ENCODE measurements at places on chromosomes 16 and 17. TPM values are rescaled to one million over a fixed set of nuclear protein-coding genes. Genes with fewer than 3 reads are reported as not detected.

Gene KRTAP9-4
- not detected for total RNA-seq

DNA sequence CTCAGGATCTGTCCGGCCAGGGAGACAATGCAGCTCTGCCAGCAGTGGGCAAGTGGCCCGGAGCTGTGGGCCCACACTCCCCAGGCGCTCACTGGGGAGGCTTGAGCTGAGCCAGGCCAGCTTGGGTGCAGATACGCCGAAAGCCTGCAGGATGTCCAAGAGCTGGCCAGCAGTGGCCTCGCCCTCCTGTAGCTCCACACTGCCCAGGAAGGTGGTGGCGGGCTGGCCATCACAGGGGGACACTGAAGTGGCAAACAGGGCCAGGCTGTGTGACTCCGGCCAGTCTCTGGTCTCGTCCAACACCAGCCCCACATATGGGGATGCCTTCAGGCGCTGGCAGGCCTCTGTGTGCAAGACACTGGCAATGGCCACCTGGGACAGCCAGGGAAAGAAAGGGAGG is 9.6 kb downstream of the C17orf113 start:
- DNase-seq, result no peak

Gene SYT17
- 5.4 TPM for total RNA-seq

Gene SOST
- not detected for total RNA-seq

DNA sequence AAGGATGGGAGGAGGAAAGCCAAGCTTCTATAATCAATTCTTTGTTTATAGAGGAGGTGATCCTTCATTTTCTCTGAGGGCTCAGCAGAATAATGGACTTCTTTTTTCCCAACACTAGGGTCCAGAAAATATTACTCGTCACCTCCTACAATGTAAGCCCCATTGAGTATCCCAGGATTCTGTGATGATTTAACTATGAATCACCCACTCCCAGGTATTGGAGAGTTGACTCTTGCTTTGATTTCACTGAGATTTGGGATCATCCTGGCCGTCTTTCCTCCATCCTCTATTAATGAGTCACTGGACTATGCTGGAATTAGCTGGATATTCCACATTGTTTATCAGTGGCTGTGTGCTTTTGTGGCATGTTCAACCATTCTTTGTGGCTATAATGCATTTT is 452.0 kb downstream of the NPIPA7 start:
- no peak for DNase-seq

DNA sequence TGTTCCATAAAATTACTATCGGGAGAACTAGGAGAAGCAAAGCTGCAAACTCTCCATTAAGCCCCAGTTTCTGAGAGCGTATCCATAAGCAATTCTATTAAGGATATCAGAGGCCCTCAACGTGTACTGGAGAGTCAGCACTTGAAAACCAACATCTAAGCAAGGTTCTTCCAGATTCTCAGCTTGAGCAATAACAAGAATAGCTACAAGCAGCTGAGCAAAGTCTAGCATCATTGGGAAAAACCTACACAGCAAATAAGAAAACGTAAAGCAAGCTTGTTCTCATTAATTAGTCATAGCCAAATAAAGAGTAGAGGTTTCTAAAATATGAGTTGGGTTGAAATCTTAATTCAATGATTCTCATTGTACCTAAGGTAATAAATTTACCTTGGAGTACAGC is 26.9 kb upstream of the COX10 start:
- DNase-seq, result no peak

- DNase-seq, result no peak
These were observed 14.0 kb downstream of the NR1D1 start for GRCh38 chr17:40086150-40087044.

DNA sequence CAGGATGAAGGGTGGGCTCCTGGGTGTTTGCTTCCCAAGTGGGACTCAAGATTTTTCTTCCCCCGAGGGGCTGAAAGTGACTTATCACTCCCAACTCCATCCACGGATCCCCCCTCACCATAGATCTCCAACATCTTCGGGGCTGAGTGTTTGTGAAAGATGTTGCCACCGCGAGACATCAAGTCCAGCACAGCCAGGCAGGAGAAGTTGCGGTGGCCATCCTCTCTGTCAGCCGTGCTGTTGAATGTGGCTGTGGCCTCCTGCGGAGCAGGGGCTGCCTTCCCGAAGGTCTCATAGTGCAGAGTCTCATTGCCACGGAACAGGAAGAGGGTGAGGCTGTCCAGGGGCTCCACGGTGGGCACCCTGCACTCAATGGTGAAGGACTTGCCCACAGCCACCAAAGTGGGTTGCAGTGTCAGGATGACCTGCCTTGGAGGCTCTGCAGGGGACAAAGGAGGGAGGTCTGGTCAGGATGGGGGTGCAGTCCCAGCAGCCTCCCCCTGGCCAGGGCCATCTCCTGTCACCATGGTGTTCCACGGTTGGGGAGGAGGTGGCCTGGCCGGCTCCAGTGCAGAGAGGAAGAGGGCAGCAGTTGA is 5.5 kb downstream of the PRR29 start:
- DNase-seq, result no peak

Gene KRT25
- not detected for total RNA-seq

GRCh38 chr16:57938484-57938883 is 32.4 kb downstream of the CNGB1 start:
- DNase-seq, result no peak

- no peak for DNase-seq
These were observed 1.9 kb upstream of the NFAT5 start for GRCh38 chr16:69563605-69564580.

DNA sequence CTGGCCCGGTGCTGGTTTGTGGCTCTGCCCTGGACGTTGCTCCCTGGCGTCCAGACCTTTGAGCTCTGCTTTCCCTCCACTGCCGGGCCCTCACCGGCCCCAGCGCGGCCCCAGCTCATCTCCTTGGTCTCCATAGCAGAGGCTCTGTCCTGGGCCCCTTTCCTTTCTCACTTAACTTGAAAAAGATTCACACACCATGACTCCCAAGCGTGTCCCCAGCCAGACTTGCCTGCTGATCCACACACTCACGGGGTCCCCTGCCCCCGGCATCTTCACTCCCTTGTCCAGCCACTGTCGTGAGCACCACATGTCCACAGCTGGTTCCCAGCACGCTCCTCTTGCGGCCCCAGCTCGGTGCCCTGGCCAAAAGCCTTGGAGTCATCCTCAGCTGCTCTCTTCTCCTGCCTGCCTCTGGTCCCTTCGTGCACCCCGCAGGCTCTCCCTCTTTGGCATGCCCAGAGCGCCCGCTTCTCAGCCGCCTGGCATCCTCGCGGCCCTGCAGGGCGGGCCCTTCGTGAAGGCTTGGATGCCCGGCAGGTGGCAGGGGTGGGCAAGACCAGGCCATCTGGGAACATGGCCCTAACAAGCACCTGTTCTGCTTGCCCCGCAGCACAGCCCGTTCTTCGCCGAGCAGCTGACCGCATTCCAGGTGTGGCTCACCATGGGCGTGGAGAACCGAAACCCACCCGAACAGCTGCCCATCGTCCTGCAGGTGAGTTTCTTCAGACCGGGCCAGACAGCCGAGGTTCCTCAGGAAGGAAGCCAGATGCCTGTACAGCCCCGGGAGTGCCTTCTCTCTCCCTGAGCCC is 145.6 kb upstream of the CHMP6 start:
- DNase-seq, result no peak

- no peak for DNase-seq
These were observed 46.5 kb downstream of the CDK5R1 start for GRCh38 chr17:32533296-32533695.

DNA sequence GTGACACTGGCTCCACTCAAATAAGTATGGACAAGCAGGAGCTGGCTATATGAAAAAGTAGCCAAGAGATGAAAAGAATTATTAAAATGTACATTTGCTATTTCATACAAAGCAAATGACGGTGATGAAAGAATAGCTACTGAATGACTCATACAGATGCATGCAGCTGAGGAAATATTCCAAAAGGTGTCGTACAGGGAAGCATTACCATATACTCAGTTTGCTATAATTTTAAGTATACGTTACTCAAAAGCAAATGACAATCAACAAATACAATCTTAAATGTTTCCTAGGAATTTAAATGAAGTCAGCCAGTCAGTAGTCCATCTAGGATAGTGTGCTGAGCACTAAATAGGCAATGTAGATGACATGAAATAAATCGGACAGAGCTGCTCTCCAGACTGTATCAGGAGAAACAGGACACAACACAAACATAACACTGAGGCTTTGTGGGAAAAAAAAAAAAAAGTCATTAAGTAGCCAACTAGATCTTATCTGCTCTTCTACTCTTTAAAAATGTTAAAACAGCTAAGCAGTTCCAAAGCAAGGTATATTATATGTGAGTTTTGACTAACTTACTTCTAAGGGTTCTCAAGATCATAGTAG is 65.0 kb downstream of the NCOR1 start:
- no peak for DNase-seq

Gene SLC26A11
- 30.9 TPM for total RNA-seq

DNA sequence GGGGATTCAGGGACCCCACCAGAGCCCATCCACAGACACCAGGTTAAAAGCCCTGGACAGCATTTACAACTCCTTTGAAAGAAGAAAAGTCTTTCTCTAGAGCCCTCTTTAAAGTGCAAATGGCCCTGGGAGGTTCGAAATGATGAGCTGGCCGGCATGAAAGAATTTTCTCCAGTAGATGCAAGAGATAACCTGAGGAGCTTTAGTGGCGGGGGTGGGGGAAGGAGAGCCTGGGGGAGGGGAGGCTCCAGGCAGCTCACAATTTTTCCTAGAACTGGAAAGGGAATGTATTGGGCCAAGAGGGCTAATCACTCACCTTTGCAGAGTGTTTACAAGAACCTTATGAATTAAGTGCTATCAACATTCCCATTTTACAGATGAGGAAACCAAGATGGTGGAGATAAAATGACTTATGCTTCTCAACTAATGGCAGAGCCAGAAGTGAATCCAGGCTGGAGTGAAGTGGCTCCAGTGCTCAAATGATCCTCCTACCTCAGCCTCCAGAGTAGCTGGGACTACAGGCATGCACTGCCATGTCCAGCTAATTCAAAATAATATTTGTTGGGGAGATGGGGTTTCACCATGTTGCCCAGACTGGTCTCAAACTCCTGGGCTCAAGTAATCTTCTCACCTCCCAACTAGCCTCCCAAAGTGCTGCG is 4.2 kb upstream of the CDH1 start:
- DNase-seq, result no peak

DNA sequence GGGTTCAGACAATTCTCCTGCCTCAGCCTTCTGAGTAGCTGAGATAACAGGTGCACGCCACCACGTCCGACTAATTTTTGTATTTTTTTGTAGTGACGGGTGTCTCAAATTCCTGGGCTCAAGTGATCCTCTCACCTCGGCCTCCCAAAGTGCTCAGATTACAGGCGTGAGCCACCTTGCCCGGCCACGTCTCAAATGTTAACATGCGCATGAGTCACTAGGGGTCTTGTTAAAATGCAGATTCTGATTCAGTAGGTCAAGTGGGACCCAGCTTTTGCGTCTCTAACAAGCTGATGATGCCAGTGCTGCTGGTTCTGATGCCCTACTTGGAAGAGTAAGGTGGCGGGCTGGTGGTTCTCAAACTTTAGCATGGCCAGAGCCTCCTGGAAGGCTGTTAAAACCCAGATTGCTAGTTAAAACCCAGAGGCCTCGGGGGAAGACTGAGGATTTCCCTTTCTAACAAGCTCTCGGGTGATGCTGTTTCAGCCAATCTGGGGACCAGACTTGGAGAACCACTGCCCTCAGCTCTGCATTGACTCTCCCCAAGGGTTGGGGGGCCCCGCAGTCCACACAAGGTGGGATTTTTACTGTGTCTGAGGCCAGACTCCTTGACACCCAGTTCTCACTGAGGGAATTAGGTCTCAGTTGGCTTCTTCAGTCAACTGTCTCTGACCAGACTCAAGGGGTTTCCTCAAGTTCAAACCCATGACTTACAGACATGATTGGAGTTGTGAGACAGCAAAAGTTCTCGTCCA is 17.9 kb downstream of the SCNN1B start:
- DNase-seq, result no peak

DNA sequence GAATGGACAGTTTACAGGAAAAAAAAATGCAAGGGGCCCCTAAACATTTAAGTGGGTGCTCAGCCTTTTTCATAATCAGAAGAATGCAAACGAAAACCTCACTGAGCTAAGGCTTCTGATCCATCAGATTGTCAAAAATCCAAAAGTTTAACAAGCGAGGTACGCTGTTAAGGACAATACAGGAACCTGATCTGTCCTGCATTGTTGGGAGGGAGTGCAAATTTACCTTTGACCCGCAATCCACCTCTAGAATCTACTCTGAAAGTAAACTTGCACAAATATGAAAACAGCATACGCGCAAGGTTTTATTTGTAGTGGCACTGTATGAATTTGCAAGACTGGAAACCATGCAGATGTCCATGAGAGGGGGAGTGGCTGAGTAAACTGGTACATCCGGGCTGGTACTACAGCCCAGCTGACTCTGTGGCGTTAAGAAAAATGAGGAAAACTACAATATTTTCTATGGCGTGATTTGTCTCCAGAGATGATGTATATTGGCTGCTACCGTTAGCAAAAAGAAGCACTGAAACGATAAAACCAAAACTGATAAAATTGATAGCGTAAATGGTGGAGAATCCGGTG is 28.8 kb upstream of the ST6GALNAC1 start:
- no peak for DNase-seq

DNA sequence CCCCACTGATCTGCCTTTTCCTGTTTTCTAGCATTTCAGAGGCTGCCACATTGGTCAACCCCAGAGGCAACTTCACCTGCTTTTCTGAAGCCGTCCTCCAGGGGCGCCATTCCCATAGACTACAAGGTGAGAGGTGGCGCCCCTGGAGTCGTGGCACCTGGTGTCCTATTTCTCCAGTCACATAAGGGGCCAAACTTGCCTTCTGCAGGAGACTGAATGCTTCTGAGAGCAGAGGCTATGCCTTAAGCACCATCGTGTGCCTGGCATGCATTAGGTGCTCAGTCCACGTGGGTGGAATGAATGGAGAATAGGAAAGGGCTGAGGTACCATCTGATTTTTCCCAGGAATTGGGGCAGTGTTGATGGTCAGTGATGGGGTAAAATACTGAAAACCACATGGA is 164.8 kb downstream of the HAPSTR1 start:
- DNase-seq, result no peak

DNA sequence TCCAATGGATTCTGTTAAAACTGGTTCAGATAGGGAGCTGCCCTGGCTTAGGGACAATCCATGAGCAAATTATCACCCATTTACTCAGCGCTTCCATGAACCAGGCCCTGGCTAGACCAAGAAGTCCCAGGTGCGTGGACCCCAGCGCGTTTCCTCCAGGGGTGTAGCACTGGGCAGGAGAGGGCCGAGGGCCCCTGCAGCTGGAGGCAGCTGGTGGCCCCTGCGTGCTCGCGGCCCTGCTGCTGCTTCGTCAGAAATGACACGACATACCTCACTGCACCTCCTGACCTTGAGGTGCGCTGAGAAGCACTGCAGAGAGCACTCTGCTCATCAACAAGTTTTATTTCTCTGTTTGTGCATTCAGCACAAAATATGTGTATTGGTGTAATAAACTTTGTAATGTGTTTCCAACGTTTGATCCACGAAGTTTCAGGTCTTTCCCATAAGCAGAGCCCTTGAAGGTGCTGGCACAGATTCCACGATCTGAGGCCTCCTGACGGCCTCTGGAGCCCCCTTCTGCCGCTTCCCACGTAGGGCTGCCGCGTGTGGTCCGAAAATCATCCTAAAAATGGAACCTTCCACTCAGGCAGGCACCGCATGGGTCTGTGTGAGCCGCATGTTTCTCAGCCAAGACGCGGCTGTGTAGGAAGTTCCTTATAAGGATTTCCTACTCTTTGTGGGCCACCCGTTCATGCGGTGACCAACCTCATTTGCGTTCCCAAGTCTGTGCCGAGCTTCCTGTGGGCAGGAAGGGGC is 50.8 kb upstream of the ZCCHC14 start:
- DNase-seq, result no peak

Gene ZNF385C
- 0.21 TPM for total RNA-seq
